PC-9 (cell line): ENCODE measurements at places on chromosomes 3 and 15. TPM values are rescaled to one million over a fixed set of nuclear protein-coding genes. Genes with fewer than 3 reads are reported as not detected.

- DNase-seq = no peak
Measured at GRCh38 chr3:44513513-44513912, 36.0 kb upstream of the ZNF445 start.

DNA sequence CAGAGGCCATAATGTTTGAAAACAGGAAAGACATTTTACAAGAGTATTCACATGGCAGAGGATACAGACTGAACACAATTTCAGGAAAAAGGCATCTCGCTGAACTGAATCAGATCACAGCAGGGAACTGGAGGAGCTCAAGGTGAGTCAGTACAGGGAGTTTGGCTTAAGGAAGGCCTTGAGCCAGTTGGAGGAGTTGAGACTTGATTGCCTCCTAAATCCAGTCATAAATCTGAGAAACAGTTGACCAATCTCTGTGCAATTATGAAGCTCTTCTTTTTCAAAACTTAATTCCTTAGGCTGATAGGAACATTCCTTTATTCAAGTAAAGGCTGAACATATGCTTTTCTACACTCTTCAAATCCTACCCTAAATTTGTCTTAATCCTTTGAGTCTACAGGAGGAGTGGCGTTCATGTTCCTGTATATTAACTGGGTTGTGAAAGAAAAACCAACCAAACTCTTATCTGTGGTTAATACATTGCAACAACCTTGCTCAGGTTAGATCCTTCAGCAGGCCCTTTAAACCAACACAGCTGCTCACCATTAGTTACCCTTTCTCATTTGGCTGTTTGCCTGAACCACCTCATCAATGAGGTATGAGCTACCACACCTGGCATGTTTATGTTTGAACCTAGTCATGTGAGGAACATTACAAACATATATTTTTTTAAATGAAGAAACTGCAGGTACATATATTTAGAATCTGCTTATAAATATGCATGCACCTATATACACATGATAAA, 404.1 kb upstream of the ATP11B start:
- DNase-seq = peak; percentile 40

- no peak for DNase-seq
Measured at GRCh38 chr15:91021516-91022074, 799 bp downstream of the VPS33B start.

- no peak for DNase-seq
Measured at GRCh38 chr3:87621667-87622066, 345.3 kb upstream of the POU1F1 start.

DNA sequence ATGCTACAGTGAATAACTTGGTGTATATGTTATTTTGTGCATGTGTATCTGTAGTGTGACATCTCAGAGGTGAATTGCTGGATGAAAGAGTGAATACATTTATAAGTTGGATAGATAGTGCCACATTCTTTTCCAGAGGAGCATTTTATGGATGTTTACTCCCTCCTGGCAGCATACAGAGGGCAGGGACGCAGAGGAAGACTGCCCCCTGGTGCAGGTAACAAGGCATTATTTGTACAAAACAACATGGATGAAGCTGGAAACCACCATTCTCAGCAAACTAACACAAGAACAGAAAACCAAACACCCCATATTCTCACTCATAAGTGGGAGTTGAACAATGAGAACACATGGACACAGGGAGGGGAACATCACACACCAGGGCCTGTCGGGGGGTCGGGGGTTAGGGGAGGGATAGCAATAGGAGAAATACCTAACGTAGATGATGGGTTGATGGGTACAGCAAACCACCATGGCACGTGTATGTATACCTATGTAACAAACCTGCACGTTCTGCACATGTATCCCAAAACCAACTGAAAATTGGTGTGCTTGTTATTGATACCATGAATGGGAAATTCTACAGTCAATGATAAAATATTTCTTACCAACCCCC, 57.9 kb upstream of the CTXND1 start:
- no peak for DNase-seq

Gene GABRG3
- total RNA-seq = not detected in 2 replicates

Gene RARB
- total RNA-seq = 0.75 and 1.0 TPM in 2 replicates
